NCI-H187 treated with DMSO at 0.1 percent for 48 hours (cell line): ENCODE measurements at places on chromosomes 13 and 19.

- DNase-seq = no peak
Measured at GRCh38 chr13:27920677-27921420, 1.0 kb downstream of the PDX1 start.

DNA sequence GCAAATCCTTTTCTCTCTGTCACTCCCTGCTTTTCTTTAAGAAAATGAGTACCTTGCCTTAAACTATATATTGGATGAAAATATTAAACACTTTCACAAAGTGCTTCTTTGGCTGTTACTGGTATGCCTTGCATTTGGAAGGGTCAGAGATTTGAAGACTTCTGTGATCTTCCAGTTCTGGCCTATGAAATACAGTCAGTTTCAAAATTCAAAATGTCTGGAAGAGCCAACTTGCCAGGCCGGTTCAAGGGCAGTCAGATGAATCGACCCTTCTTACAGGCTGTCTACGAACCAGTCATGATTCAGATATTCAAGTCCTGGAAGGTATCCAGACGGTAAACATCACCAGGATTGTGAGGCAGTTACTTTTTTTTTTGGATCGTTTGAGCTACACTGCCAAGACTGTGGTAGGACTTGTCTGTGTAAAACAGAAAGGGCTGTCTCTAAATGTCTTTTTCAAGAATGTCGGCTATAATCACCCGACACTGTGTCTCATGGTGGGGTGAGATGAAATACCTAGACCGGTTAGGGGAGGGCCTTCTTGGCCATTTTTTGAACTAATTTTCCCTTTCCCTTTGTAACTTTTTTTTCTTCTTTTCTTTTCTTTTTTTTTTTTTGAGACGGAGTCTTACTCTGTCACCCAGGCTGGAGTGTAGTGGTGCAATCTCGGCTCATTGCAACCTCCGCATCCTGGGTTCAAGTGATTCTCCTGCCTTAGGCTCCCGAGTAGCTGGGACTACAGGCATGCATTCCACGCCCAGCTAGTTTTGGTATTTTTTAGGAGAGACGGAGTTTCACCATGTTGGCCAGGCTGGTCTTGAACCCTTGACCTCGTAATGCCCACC is 11.2 kb downstream of the ACTN4 start:
- DNase-seq = no peak

DNA sequence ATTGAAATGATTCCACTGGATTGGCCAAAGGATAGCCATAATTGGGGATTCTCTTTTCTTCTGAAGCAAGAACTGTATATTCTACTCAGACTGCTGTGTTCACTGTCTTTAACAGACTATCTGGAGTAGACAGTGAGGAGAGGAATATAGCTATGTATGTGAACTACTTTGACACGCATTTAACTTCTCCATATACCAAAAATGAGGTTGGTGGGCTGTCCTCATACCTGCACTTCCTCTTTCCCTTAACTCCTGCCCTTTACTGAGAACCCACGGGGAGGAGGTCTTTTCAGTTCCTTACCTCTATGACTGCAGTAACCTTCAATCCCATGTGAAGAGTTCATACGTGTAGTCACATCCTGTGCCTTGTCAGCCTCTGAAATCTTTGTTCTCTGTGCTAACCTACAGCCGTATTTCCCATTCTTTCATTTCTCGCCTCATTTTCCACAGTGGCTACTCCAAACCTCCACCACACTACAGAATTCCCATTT is 305.8 kb downstream of the MTUS2 start:
- no peak for DNase-seq

DNA sequence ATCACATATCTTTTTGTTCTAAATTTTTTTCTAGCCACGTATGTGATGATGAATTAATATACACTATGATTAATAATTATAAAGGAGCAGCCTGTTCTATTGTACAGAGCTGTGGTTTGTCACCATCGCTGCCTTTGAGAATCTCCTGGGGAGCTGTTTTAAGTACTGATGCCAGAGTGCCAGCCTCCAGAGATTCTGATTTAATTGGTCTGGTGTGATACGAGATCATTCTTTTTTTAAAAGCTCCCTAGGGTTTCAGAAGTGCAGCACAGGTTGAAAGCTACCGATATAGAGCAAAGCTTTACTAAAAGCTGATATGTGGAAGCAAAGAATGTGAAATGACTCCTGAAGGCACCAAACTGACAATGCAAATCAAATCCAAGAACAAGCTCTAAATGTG is 314.7 kb downstream of the ITGBL1 start:
- peak; percentile 48 for DNase-seq

DNA sequence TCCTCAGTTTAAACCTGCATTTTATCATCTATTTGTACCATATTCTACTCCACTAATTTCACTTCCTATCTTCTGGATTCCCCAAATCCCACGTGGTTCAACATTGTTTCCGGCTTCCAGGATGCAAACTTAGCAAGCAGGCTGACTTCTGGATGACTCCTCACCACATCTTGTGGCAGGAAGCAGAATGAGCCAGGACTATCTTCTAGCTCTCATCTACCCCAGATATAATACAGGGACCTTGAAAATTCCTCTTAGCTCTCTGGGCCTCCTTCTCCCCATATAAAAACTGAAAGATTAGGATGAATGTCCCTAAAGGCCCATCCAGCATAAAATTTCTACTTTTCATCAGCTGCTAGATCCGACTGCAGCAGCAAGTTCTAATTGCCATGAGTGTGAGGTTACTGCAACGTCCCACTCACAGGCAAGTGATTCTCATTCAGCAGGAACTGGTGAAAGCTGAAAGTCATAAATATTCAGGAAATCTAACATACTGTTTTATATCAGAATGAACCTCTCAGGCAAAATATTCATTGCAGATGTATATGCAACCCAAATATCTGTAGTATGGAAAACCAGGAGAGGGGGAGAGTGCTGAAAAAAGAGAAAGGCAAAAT is 93.4 kb downstream of the KCTD12 start:
- DNase-seq = no peak

DNA sequence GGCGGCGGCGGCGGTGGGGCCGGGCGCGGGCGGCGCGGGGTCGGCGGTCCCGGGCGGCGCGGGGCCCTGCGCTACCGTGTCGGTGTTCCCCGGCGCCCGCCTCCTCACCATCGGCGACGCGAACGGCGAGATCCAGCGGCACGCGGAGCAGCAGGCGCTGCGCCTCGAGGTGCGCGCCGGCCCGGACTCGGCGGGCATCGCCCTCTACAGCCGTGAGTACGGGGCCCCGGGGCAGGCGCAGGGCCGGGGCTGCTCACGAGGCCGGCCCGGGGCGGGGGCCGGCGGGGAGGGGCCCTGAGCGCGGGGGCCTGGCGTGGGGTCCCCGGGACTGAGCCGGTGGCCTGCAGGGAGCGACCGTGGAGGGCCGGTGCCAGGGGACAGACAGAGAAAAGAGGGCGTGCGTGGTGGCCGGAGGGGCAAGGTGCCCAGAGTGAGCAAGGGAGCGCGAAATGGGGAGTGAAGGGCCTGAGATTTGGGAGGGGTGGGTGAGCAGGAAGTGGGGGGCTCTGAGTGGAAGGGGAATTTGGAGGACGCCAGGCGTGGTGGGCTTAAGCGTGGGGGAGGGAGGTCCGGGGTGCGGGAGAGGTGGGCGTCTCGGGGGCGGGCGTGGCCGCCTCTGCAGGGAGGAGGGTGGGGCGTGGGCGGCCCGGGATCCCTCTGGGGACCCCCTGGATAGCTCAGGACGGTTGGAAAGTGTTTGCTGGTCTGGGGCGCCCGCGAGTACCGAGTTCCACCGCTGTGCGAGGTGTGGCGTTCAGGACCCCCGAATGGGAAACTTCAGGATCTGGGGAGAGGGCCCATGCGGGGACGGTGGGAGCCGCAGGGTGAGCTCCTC is 575 bp downstream of the CARM1 start:
- DNase-seq = no peak

GRCh38 chr19:32464279-32464678 is 58.7 kb downstream of the DPY19L3 start:
- peak; percentile 37 for DNase-seq

DNA sequence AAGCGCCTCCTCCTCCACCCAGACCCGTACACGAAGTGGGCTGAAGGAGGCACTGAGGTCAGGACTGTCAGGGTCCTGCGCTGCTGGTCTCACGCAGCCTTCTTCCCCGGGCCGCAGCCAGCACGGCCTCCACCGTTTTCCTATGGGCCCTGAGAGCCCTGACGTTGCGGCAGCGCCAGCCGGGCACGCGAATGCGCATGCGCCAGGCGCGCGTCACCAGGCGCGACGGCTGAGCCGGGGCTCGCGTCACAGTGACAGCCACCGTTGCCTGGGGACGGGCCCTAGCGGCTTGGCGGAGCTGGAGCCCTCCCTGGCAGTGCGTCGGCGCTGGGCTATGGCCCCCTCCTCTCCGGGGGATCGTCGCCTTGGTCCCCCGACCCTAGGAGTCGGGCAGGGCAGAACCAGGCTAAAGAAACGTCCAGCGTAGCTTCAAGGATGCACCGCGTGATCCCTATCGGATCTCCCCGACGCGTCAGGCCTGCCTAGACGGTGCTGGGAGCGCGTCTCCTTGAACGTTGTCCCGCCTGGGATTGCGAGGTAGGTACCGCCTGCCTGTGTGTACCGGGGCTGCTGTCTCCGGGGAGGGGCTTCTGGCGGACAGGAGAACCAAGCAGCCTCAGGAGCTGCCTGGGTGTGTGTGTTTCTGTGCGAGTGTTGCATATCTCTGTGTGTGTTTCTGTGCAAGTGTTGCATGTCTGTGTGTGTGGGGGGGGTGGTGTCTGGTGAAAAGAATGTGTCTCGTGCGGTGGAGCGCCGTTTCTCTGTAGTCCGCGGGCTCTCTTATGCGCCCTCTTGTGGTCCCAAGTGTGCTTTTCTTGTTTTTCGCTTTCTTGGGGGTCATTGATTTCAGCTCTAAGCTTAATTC is 43.2 kb downstream of the ZNF571 start:
- DNase-seq = no peak

- DNase-seq = no peak
Measured at GRCh38 chr19:39150235-39150634, 24.6 kb downstream of the PAK4 start.

DNA sequence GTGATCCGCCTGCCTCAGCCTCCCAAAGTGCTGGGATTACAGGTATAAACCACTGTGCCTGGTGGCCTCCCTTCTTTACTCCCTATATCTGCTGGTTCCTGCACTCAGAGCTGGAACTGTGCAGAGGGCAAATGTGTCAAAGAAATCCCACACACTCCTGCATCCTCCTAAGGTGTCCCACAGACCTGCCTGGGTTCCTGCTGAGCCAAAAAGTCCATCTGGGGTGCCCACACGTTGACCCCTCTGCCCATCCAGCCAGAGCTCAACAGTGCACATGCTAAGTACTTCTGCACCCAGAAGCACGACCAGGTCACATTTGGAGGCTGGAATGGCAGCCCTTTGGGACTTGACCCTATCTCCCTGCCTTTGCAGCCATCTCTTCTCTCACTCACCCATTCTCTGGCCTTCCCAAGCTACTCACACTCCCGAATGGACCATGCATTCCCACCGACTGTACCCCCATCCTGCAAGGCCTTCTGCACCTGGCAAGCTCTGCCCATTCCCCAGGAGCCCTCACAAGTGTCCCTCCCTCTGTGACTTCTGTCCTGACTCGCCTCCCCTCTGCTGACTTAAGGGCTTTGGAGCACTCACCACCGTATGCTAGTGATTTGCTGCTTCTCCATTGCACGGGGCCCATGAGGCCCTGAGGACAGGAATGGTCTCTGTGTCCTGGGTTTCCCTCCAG is 152.1 kb downstream of the KCTD15 start:
- DNase-seq = no peak

DNA sequence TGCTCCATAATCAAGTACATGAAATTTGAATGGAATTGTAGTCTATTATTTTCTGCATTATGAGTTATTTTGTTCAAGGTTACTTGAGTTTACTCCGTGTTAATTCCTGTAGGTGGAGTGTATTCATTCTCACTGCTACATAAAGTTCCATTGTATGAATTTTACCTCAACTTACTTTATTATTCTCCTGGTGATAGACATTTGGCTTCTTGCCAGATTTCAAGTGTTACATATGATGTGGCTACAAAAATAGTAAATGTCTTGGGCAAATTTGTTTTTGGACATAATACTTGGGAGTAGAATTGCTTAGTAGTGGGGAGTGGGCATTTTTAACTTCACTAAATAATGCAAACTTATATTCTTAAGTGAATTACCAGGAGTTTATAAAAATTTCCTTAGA is 328.9 kb downstream of the SHISA2 start:
- no peak for DNase-seq

DNA sequence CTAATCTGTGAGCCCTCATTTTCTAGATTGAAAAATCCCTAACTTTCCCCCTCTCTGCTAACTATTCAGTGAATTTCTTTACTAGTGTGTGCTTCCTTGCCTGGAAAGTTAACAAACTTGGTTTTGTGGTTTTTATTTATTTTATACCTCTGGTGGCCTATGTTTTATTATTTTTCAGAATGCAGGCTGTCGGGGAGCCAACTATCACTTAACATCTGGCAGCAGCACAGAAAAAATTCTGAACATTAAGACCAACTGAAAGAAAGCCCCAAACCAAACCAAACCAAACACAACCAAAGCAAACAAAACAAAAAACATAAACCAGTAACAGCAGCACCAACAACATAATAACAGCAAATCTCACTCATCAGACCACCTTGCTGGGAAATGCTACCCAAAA is 109.0 kb upstream of the KL start:
- DNase-seq = no peak

- no peak for DNase-seq
Measured at GRCh38 chr13:66663711-66664110, 566.4 kb downstream of the PCDH9 start.

DNA sequence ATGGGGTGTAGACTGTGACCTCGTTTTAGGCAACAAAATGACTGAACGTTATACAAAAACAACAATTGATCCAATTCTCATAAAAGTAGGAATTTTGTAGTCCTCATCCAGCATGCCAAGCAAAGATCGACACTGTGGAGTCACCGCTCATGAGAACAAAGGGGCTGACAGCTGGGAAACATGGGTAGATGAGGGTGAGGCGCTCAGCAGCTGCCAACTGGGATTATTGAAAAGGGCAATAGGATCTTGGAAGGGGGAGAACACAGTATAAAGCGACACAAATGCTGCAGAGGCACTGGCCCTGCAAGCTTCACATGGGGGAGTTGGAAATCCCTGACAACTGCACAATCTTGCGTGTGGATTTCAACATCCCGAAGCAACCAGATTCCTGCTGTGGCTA is 5.4 kb upstream of the ZNF765 start:
- no peak for DNase-seq

DNA sequence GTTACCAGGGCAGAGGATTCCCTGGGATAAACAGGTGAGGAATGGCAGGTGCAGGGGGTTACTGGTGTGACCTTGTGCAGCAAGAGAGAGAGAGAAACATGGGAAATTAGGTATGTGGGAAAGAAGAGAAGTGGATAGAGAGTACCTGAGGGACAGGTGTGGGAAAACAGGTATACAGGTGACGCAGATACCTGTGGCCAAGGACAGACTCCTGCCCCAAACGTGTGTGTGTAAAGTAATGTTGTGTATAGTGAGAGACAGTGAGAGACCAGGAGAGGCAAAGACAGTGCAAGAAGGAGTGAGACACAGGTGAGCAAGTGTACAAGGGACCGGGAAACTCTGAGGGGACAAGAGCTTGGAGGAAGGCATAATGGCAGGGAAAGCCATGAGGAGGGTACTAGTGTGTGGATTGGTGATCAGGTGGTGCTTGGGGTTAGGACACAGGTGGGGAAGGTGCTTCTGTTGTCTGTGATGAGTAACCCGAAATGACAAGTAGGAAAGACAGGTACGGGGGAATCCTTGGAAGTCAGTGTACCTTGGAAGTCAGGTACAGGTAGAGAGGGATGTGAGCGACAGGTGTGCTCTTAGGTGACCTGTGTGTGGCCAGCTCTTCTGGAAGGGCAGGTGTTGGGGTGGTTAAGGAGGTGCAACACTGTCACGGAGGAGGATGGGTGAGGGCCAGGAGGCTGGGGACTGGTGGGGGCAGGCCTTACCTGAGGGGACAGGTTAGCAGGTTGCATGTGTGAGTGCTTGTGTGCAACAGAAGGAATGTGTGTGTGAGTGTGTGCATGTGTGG is 2.8 kb downstream of the ERFL start:
- no peak for DNase-seq

- DNase-seq = peak; percentile 71
Measured at GRCh38 chr13:21663197-21663596, 7.7 kb upstream of the FGF9 start.
